ENCODE measurements at places on chromosomes 12 and 14.

DNA sequence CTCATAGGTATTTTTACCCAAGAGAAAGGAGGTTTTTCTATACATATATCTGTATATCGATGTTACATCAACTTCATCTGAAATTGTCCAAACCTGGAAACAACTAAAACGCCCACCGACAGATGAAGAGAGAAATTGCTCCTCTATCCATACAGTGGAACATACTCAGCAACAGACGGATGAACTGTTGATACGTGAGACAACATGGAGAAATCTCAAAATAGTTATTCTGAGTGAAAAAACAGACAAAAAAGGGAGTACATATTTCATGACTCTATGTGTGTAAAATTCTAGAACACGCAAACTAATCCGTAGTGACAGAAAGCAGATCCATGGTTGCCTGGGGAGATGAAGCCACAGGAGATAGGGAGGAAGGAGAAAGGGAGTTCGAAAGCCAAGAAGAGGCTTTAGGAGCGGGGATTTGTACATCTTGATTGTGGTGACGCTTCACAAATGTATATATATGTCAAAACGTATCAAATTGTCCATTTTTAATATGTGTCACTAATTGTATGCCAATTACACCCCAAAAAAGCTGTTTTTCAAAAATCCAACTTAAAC is 37.6 kb upstream of the C14orf180 start:
- no peak for DNase-seq

GRCh38 chr14:85124631-85125290 is 405.2 kb upstream of the FLRT2 start:
- no peak for DNase-seq

GRCh38 chr12:84910549-84911241 is 1.9 kb downstream of the SLC6A15 start:
- peak; percentile 25 for DNase-seq

- DNase-seq: peak; percentile 63
Measured at GRCh38 chr14:105411017-105411941, 8.3 kb upstream of the MTA1 start.

GRCh38 chr14:99792551-99793212 is 531 bp upstream of the EML1 start:
- DNase-seq: no peak

GRCh38 chr14:80653956-80654355 is 287.6 kb downstream of the CEP128 start:
- DNase-seq: no peak

GRCh38 chr14:59870277-59871165 is at the start of gene RTN1:
Gene RTN1 (minus strand): TSS chr14:59870776. CDS start chr14:59870630, 146 bp downstream.
- DNase-seq: peak; percentile 77

- no peak for DNase-seq
Measured at GRCh38 chr12:68270358-68270757, 17.0 kb upstream of the IL22 start.

GRCh38 chr12:124506145-124506831 is 61.1 kb downstream of the NCOR2 start:
- no peak for DNase-seq

GRCh38 chr14:77917491-77918201 is 117.7 kb downstream of the ADCK1 start:
- no peak for DNase-seq

DNA sequence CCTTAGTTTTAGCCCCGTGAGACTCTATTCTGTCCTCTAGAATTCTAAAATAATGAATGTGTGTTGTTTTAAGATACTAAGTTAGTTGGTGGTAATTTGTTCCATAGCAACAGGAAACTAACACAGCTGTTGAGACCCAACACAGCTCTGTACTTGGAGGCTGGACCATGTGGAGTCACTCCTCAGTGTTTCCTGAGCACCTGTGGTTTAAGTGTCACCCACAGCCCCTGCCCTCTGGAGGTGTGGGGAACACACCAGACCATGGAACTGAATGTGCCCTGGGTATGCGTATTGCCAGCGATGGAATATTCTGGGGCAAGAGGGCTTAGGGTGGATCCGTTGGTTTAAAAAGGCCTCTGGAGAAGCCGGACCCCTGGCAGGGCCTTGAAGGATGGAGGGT is 16.6 kb upstream of the GPR68 start:
- DNase-seq: no peak

GRCh38 chr14:64082837-64083236 is 211.3 kb downstream of the ESR2 start:
- DNase-seq: no peak

DNA sequence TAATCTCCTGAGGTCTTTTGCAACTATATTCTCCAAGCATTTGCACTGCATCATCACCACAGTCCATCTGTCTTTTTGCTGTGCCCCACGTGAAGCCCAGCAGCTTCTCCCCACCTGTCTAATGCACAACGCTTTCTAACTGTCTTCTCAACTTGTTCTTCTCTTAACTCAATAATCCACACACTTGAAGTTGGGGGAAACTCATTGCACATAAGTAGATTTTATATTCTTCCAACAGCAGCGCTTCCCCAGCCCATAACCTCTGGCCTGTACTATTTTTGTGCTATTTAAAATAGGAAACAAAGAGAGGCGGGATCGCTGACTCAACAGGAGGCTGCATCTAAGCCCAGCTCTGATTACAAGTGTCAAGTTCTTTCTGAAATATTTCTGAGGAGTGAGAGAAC is 226.7 kb downstream of the GXYLT1 start:
- no peak for DNase-seq

GRCh38 chr12:45205165-45205825 is 10.6 kb upstream of the ANO6 start:
- DNase-seq: no peak

- no peak for DNase-seq
Measured at GRCh38 chr12:64083285-64084210, 138.5 kb downstream of the KICS2 start.

DNA sequence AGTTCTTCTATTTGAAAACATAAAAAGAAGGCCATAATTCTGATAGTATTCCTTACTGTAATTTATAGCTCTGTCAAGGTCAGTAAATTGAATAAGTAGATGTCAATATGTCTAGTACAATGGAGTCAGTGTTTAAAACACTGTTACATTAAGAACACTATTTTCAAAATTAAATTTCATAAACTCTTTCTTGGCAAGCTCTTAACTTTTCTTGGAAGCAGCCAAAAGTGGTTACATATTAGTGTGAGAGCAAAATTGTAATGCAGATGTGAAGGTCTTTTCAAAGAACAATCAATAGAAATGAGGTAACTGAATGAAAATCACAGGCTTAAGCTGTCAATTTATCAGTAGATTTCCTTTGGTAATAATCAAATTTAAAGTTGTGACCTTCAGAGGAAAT is 722.4 kb upstream of the NOVA1 start:
- no peak for DNase-seq

DNA sequence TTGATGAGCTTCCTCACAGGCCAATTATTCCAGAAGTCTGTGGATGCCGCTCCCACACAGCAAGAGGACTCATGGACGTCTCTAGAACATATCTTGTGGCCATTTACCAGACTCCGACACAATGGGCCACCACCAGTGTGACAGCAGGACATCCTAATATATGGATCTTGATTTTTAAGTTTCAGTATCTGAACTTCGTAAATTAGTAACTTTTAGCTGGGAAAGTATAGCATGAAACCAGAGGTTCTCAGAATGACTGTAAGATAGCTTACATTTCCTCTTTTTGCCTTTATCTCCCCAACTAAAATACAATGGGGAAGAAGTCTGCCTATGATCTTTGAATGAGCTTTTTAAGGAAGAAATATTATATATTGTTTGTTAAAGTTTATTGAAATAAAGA is 87.0 kb downstream of the DNAI7 start:
- DNase-seq: no peak

GRCh38 chr14:99812096-99812750 is 19.0 kb downstream of the EML1 start:
- no peak for DNase-seq

- DNase-seq: no peak
Measured at GRCh38 chr12:121849665-121850064, 9.0 kb downstream of the HPD start.

- DNase-seq: no peak
Measured at GRCh38 chr12:93679308-93679925, 2.2 kb downstream of the CRADD start.

- DNase-seq: no peak
Measured at GRCh38 chr12:62301799-62302133, 41.6 kb downstream of the USP15 start.

- DNase-seq: peak; percentile 21
Measured at GRCh38 chr12:105382771-105383622, 52.5 kb downstream of the C12orf75 start.

DNA sequence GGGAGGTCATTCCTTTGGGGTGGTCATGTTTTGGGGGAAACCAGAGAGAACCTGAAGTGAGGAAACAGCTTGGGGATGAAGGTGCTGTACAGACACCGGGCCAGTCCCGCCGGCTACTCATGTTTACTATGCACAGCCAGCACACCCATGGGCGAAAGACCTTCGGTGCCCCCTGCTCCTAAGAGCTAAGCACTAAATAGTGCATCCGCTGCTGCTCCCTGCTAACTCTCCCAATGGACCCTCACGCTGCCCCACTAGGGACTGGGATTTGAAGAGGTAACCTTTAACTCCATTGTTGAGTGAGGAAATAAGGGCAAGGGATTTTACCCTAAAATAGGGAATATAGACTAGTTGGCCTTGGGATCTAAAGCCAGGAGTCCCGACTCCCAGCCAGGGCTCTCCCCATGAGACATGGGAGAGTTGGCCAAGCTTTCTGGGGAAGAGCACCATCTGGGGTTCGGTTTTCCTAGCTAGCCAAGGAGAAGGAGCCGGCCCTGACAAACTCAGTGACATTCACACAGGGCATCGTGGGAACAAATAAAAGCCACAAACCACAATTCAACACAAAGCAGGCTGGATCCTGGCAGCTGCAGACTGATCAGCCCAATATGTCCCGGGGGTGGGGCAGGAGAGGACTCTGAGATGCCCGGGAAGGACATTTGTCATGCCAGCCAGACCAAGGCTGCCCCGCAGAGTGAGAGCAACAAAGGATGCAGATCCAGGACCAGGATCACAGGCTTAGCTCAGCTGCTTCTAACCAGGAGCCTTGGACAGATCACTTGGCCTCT is 91.7 kb downstream of the SINHCAF start:
- no peak for DNase-seq

GRCh38 chr12:65826353-65827171 is 2.3 kb downstream of the HMGA2 start:
- no peak for DNase-seq

DNA sequence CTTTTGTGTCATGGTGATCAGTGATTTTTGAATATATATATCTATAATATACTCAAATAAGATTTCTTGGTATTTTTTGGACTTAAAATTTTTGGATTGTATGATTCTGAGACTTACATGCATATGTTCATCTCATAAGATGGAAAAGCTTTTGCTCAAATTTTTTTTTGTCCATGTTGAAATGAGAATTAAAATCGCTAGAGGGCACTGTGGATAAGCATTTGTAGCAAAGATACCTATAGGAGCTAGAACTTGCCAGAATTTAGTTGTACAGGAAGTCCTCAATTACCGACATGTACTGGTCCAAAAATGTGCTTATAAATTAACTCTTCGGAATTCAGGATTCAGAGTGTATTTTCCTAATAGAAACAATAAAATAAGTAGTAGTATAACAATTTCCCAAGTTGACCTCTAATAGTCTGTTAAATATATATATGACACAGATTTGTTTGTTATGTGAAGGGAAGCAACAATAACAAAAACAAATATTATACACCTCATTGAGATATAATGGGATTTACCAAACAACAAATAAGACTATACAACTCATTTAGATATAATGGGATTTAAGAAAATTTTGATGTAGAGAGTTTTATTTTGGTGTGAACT is 179.6 kb downstream of the TMEM117 start:
- no peak for DNase-seq

DNA sequence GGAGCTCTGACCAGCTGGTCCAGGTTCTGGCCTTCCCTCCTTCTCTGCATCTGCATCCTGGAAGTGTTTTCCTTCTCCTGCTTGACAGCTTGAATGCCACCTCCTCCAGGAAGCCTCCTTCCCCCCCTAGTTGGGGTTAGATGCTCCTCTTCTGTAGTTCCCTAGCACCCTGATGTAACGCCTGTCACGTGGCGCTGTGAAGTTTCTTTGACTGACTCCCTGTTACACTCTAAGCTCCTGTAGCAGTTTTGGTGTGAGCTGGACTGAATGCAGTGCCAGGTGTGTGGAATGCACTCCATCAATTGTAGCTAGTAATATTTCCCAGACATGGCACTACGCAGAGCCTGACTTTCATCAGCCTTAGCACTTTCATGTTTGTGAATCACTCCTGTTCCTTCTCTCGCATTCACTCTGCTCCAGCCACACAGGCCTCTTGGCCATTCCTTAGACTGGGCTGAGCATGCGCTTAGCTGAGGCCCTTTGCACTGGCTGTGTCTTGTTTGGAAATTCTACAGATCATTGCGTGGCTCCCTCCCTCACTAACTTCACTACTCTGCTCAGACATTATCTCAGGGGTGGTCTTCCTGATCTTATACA is 2.1 kb upstream of the FAIM2 start:
- no peak for DNase-seq

GRCh38 chr14:36217027-36217426 is 40.5 kb upstream of the PTCSC3 start:
- DNase-seq: no peak

- peak; percentile 27 for DNase-seq
Measured at GRCh38 chr12:99619389-99620158, 28.0 kb upstream of the GARIN6 start.

DNA sequence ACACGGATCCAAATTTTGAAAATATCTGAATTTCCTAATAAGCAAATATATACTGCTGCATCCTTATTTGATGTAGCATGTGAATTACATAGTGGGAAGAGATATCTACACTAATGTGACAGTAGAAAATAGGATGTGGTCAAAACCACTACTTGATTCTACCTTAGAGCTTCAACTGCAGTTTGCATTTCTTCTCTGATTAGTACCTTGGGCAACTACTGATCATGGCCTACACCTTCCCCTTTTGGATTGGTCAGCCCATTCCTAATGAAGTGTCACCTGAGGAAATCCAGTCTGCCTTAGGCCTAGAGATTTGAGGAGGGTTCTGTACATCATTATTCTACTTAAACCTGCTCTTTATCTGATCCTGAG is 10.7 kb downstream of the LLPH start:
- DNase-seq: no peak

DNA sequence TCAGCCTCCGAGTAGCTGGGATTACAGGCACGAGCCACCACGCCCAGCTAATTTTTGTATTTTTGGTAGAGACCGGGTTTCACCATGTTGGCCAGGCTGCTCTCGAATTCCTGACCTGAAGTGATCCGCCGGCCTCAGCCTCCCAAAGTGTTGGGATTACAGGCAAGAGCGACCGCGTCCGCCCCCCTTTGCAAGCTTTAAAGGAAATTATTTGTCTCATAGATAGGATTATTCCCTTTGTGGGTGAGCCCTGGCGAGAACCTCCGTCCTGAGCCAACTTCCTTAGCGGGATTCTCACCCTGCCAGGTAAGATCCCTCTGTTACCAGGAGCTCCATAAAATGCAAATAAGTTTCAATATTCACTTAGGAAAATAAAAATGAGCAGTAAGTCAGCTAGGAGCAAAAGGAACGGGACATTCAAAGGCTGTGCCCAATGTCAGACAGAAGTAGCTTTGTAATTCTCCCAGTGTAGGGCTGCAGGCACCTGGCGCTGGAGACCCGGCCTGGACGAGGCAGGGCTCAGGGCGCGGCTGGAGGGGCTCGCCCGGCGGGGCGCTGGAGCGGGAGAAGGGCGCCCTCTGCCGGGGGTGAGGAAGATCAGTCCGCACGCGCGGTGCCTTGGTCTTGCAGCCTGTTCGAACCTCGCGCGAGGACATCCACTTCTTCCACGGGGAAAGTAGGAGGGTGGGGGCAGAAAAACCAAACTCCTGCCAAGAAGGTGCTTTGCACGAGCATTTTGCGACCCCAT is 47.2 kb upstream of the PLXNC1 start:
- DNase-seq: peak; percentile 88
